ENCODE measurements at places on chromosomes 2 and 18.

DNA sequence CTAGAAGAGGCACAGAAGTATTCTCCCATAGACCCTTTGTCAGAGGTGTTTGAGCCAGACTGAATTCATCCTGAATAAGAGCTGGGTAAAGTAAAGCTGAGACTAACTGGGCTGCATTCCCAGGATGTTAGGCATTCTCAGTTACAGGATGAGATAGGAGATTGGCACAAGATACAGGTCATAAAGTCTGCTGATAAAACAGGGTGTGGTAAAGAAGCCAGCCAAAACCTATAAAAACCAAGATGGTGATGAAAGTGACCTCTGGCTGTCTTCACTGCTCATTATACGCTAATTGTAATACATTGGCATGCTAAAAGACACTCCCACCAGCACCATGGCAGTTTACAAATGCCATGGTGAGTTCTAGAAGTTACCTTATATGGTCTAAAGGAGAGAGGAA lies 364.9 kb upstream of the TMEFF2 start:
- no peak for DNase-seq

DNA sequence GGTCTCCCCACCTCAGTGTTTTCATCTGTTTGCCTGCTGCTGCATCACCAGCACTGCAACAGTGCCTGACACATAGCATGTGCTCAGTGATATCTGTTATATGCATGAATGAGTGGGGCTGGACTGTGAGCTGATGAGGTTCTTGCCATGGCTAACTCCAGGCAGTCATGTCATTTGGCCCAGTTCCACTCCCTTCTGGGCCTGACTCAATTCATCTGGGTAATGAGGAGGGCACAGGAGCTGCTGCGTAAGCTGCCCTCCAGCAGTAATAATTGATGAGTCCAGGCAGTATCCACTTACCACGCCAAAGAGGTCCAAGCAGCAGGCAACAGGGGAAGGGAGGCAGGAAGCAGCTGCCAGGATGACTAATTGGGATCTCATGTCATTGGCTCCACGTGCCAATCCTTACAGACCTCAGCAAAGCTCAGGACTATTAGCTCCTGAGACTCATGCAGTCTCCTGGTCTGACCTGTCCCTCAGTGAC lies 34.1 kb upstream of the MAT2A start:
- DNase-seq = peak; percentile 72

GRCh38 chr2:188870289-188870688 lies 103.9 kb upstream of the COL3A1 start:
- no peak for DNase-seq

GRCh38 chr2:75480971-75481836 lies 79.5 kb downstream of the EVA1A start:
- DNase-seq = no peak

- DNase-seq = no peak
Observed at GRCh38 chr18:23943903-23944624, 70.5 kb upstream of the TTC39C start.

GRCh38 chr2:23042216-23042906 lies 342.6 kb upstream of the KLHL29 start:
- DNase-seq = no peak

DNA sequence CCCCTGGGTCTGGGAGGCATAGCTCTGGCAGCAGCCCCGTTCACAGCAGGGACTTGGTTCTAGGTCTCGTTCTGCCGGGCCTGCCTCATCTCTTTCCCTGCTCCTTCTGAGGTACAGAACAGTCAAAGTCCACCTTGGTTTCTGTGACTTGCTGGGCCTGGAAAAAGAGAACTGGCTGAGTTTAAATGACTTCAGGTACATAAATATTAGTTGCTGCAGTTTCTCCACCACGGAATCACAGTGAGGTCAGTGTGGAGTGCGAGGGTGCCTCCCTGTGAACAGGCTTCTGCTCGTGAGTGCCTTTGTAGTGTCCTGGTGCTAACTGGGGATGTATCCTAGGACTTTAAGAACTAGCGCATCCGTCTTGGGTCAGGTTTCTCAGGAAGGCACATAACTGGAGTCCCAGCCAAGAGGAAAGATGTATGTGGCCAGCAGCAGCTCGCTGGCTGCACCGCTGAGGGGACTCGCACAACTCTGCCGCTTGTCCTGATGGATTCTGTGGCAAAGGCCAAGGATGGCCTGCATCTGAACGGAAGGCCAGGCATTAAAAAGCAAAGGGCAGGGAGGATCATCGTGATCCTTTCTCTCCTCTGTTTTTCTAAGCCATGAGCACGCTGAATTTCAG lies 188.6 kb downstream of the SH3RF3 start:
- no peak for DNase-seq

GRCh38 chr2:32479993-32480392 lies 123.2 kb downstream of the BIRC6 start:
- DNase-seq = no peak

DNA sequence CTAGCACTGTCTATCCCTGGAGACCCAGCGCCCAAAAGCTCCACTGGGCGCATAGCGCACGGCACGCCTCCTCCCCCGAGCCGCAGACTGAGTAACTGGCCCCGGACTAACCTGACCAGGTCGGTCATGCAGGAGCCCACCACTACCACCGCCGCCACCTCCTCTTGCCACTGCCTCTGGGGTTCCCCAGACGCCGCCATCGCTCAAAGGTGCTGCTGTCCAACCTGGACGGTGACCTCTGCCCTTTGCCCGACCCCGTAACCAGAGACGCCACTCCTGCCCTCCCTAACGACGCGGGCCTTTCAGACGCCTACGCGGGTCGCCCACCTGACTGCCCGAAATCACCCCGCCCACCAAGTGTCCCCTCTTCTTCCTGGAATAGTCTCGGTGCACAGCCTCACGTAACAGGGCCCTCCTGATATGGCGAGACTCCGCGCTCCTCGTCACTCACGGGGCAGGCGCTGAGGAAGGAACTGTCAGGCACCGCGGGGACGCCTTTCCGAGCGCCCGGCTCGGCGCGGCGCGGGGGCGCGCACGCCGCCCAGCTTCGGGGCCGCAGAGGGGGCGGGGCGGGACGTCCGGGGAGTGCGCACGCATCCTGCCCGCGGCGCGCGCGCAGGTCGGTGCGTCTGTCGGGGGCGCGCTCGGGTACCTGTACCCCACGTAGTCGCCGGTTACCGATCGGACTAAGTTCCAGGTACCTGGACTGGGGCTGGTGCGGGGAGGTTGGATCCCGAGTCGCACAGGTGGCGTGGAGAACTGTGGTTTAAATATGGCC lies at the start of the genes BABAM2 and RBKS:
TSS of gene BABAM2 (plus strand) at position 584 of the 778 bp plus-strand sequence. CDS start 3,828 bp downstream, outside the sequence.
TSS of gene RBKS (minus strand) at position 242 of the 778 bp plus-strand sequence. CDS start at position 200, 42 bp downstream.
- peak; percentile 63 for DNase-seq

DNA sequence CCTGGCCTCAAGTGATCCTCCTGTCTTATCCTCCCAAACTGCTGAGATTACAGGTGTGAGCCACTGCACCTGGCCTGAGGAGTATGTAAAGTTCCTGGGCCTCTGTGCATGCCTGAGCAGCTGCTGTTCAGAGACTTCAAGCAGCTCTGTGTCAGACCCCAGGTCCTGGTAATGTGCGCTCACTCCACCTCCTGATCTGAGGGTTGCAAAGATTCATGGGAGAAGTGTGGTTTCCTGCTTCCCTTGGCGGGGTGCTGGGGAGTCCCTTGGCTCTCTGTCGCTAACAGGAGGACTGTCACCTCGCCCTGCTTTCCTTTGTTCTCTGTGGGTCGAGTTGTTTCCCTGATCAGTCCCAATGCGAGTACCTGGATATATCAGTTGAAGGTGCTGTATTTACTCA lies 8.6 kb upstream of the IL36A start:
- no peak for DNase-seq

Measured in brain pericyte (primary cell).